ENCODE measurements at places on chromosomes 6 and 20. TPM values are rescaled to one million over a fixed set of nuclear protein-coding genes. Genes with fewer than 3 reads are reported as not detected.

DNA sequence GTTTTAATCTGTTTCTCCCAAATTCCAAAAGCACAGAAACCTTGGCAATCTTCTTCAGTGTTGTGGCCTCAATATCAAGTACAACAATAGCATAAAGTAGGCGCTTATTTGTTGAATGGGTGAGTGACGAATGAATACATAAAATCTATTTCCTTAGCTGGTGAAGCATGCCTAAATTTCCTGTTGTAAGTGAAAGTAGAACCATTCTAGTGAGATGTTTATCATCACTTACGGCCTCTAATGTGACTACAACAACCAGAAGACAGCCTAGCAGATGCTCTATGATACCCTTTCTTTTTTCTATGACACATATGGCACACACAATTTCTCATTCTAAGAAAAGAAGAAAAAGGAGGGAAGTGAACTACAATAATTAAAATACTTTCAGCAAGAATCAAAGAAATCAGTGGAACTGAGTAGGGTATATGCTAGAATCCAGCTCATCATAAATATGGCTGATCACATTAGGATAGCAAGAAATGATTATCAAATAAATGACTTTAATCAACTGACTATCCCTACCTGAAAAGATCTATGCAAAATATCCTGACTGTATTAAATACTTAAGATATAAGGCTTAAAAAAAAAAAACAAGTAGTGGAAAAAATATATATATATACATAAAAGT, 67.4 kb downstream of the BTBD9 start:
- DNase-seq: no peak
- peaks cover 20% of the 10 kb centered on the region for H3K4me1 ChIP-seq
- peak overlapping the region; percentile 53 for H3K4me3 ChIP-seq
- H3K36me3 ChIP-seq: no peaks in the 10 kb centered on the region
- H3K27me3 ChIP-seq: no peaks in the 10 kb centered on the region

GRCh38 chr20:38304845-38305447, 990 bp downstream of the BPI start:
- H3K27ac ChIP-seq: no peak overlapping the region
- H3K36me3 ChIP-seq: no peaks in the 10 kb centered on the region
- peaks cover 27% of the 10 kb centered on the region for H3K4me1 ChIP-seq

GRCh38 chr6:14365393-14365792, 247.8 kb downstream of the CD83 start:
- H3K27ac ChIP-seq: no peak overlapping the region
- H3K36me3 ChIP-seq: no peaks in the 10 kb centered on the region

- H3K36me3 ChIP-seq: no peaks in the 10 kb centered on the region
- peak overlapping the region; percentile 96 for H3K27ac ChIP-seq
- H3K4me3 ChIP-seq: peak overlapping the region; percentile 65
- H3K27me3 ChIP-seq: no peaks in the 10 kb centered on the region
Observed at GRCh38 chr6:13355999-13356785, 27.9 kb upstream of the TBC1D7 start.

DNA sequence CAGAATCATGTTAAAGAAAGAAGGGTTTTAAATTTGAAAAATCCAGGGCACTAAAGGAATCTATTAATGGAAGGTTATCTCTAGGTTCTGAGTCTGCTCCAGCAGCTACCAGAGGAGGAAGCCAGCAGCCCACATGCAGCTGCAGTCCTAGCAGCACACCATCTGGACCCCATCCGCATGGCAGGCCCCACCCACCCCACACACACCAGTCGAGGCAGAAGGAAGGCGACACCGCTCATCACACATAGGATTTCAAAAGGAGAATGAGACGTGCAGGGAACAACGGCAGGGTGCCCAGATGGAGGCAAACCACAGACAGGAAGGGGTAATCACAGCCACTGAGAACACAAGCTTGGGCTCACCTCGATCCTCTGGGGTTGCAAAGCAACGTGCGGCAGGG, 78.9 kb downstream of the GINS1 start:
- no peak overlapping the region for H3K27ac ChIP-seq
- H3K4me3 ChIP-seq: no peak overlapping the region
- no peaks in the 10 kb centered on the region for H3K36me3 ChIP-seq
- peaks cover 23% of the 10 kb centered on the region for H3K4me1 ChIP-seq

CST1 gene
- not detected for total RNA-seq

Measured in activated CD8-positive, alpha-beta memory T cell treated with anti-CD3 and anti-CD28 coated beads, Interleukin-2, amount 10 ng/mL, durations not matched to agents 7 days and 5 days (primary cell).